Fibroblast of skin of right biceps (primary cell): ENCODE measurements at places on chromosomes 13 and 19.

DNA sequence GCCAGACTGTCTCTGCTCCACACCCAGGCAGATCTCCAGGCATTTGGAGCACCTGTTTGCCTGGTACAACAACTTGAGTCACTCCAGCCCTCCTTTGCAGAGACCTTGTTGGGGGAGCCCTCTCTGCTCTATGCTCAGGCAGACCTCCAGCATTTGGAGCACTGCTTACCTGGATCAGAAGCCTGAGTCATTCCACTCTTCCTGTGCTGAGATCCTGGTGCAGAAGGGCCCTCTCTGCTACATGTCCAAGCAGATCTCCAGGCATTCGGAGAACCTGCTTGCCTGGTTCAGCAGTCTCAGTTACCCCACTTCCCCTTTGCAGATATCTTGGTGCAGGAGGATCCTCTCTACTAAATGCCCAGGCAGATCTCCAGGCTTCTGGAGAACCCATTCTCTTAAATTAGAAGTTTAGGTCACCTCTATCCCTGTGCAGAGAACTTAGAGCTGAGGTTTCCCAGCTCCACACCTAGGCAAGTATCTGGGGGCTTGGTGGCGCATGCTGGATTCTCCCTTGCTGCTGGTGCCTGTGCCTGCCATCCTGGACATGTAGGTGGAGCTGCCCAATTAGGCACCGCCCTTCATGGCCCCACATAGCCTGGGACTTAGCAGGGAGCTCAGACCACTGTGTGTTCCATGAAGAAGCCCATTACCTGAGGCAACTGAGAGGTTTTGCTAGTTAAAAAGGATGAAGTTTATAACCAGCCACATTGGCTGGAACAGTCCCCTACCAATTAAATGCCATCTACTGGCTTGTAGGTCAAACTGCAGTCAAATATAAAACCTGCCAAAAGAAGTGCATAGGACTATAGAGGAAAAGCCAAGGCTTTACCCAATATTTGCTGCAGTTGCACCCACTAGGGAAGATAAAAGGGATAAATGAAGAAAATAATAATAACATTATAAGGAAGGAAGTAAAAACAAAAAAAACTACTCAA lies 97.6 kb upstream of the SLITRK6 start:
- DNase-seq = no peak

DNA sequence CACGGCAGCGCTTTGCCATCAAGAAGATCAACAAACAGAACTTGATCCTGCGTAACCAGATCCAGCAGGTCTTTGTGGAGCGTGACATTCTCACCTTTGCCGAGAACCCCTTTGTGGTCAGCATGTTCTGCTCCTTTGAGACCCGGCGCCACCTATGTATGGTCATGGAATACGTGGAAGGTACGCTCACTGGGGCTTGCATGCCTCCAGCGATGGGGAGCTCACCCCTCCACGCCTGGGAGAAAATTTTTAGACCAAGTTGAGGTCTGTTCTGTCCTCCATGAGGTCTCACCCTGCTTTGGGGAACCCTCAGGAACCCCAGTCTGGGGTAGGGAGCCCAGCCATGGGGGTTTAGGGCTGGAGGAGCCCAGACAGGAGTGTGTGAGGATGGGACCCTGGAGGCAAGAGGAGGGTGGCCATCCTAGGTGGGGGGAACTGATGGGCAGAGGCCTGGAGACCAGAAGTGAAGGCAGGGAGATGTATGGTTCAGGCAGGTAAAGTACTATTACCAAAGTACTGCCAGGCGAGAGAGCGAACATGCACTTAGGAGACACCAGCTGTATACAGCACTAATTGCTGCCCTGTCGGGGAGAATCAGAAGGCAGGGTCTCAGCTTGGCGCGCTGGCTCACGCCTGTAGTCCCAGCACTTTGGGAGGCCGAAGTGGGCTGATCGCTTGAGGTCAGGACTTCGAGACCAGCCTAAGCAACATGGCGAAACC lies 22.3 kb upstream of the PIK3R2 start:
- DNase-seq = no peak

DNA sequence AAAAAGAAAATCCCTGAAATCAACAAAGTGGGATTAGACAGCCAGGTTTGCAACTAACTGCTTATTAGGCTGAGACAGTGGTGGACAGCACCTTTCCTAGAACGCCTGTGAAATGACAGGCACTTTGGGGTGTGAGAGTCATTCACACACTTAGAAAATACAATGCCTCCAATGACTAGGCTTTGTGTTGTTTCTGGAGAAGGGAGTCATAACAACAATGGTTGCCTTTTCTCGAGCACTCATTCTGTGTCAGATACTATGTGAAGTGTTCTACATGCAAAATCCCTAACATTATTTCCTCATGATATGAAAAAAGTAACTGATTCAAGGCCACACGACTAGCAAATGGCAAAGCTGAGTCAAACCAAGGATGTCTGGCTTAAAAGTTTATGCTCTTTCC lies 41.2 kb downstream of the SACS start:
- DNase-seq = no peak

GRCh38 chr13:114010401-114011101 lies 36.7 kb upstream of the C13orf46 start:
- no peak for DNase-seq

DNA sequence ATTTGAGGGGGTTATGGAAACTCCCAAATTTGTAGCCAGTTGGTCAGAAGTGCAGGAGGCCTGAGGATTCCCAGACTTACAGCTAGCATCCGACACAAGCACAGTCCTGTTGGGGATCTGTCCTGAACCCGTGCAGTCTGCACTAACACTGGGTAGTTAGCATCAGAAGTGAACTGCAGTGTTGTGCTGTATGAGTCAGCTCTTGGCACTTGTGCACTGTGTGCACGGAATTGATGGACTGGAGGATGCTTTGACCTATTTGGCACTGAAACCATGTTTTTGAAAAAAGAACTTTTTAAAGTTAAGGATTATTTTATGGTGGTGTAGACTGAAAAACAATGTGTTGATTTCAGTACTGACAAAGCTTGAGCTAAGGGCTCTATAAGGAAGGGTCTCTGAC lies 279.0 kb downstream of the NHLRC3 start:
- peak; percentile 33 for DNase-seq

- DNase-seq = peak; percentile 36
These were observed 28.7 kb upstream of the KCTD15 start for GRCh38 chr19:33767898-33768413.
